ENCODE measurements at places on chromosomes 12 and 14.

- no peak for DNase-seq
These were observed 21.6 kb downstream of the ATF1 start for GRCh38 chr12:50785406-50786001.

DNA sequence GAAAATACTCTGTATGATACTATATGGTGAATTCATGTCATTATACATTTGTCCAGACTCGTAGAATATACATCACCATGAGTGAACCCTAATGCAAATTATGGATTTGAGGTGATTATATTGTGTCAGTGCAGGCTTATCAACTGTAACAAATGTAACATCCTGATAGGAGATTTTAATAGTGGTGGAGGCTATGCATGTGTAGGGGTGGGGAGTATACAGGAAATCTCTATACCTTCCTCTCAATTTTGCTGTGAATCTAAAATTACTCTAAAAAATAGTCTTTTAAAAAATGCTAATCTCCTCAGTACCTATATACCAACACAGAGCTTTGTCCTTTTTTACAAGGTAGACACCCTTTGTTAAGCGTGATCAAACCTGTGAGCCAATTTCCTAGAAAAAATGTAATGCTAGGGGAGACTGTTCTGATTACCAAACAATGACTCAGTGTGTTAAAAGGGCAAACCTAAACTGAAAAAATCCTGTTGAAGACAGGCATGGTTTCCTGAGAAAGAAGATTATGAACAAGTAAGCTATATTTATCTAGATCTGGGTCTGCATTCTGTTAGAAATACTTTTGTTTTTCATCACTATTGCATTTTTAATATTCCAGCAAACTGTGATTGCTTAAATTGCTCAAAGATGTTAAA lies 170.9 kb downstream of the DUSP6 start:
- DNase-seq = no peak

DNA sequence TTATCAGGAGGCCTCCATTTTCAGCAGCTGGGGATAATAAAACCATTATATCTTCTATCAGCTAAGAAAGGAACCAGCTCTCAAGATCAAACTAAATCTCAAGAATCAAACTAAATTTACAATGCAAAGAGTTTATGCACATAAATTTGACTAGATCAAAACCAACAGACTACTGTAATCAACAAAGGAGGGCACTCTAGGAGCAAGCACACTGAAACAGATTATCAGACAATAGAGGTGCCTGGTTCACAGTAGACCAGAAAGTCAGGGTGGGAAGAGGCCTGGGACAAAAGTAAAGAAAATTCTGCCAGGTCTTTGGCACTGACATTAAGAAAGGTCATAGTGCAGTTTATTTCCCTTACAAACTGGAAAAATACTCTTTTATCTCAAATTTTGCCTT lies 61.0 kb downstream of the HECTD4 start:
- DNase-seq = no peak

GRCh38 chr12:90512518-90512917 lies 442.5 kb downstream of the CCER1 start:
- no peak for DNase-seq

DNA sequence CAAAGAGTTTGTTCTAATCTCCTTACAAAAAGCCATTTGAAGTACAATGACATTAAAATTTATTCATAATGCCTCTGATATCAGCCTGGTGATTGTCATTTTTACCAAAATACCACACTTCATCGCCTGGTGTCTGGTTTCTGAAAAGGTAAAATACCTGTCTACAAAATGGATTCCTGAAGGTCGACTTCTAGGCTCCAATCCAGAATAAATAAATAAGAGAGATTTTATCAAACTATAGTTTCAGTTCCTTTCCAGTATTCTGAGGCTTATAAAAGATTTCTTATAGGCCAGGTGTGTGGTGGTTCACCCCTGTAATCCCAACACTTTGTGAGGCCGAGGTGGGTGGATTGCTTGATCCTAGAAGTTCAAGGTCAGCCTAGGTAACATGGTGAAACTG lies 340.7 kb downstream of the SLC16A7 start:
- DNase-seq = no peak

DNA sequence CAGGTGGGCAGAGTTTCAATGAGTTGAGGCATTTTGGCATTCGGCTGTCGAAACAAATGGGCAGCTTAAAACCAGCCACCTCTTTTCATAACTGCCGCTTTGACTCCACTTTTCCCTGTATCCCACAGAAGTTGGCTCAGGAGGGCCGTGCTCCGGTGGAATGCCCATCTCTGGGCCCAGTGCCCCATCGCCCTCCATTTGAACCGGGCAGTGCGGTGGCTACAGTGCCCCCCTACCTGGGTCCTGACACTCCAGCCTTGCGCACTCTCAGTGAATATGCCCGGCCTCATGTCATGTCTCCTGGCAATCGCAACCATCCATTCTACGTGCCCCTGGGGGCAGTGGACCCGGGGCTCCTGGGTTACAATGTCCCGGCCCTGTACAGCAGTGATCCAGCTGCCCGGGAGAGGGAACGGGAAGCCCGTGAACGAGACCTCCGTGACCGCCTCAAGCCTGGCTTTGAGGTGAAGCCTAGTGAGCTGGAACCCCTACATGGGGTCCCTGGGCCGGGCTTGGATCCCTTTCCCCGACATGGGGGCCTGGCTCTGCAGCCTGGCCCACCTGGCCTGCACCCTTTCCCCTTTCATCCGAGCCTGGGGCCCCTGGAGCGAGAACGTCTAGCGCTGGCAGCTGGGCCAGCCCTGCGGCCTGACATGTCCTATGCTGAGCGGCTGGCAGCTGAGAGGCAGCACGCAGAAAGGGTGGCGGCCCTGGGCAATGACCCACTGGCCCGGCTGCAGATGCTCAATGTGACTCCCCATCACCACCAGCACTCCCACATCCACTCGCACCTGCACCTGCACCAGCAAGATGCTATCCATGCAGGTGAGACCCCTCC lies 5.0 kb upstream of the RNU7-1 start:
- no peak for DNase-seq

- DNase-seq = no peak
These were observed 269.9 kb downstream of the RPL10L start for GRCh38 chr14:46381674-46382073.

GRCh38 chr12:50934981-50935807 lies 17.1 kb upstream of the HIGD1C start:
- no peak for DNase-seq

DNA sequence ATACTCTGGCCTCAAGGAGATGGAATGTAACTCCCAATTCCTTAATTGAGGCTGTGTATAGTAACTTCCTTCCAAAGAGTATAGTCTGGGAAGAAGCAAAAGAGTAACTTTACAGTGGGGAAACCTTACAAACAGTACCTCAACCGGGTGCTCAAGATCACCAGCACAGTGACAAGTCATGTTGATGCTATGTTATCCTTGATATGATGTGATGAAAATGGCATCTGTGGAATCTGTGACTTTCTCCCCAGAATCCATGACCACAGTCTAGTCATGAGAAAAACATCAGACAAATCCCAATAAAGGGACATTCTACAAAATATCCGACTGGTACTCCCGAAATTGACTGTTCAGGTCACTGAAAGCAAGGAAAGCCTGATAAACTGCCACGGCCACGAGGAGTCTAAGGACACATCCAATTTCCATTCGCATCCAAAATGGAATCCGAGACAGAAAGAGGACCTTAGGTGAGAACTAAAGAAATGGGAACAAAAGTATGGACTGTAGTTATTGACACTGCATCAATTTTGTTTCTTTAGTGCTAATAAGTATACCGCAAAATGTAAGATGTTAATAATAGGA lies 97.3 kb upstream of the FRMD6 start:
- DNase-seq = no peak

- DNase-seq = no peak
These were observed 183.0 kb downstream of the PHETA1 start for GRCh38 chr12:111185889-111186227.

GRCh38 chr12:131063960-131064359 lies 110.3 kb downstream of the ADGRD1 start:
- no peak for DNase-seq

- no peak for DNase-seq
These were observed 72.6 kb downstream of the PPM1H start for GRCh38 chr12:62862259-62862881.

- DNase-seq = no peak
These were observed 19.9 kb upstream of the MSI1 start for GRCh38 chr12:120388691-120389481.

DNA sequence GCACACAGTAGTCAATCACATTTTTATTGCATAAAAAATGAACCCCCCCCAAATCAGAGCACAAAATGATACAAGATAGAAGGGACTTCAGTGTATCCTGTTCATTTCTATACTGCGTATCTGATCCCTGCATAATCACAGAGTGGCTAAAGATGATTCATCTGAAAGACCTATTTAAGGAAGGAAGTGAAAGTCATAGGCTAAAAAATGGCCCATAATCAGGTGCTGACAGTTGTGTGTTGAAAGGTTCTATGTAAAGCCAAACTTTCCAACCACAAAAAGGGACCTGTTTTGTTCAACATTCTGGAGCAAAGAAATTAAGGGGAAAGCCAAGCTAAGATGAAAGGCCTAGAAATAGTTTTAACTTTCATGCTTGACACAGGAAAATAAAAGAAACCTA lies 147.8 kb upstream of the ATP2B1 start:
- DNase-seq = no peak

GRCh38 chr12:56332512-56333196 lies 1.1 kb downstream of the PAN2 start:
- DNase-seq = no peak

DNA sequence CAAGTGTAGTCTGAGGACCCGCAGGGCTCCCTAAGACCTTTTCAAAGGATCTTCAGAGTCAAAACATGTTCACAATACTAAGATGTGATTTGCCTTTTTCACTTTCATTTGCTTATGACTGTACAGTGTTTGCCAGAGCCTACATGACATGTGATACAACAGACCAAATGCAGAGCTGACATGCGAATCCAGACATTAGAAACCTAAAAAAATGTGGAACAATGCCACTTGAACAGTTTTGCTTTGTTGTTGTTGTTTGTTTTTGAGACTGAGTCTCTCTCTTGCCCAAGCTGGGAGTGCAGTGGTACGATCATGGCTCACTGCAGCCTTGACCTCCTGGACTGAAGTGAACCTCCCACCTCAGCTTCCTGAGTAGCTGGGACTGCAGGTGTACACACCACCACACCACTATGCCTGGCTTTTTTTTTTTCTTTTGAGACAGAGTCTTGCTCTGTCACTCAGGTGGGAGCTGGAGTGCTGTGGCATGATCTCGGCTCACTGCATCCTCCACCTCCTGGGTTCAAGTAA lies 5.3 kb upstream of the RAB35 start:
- no peak for DNase-seq

DNA sequence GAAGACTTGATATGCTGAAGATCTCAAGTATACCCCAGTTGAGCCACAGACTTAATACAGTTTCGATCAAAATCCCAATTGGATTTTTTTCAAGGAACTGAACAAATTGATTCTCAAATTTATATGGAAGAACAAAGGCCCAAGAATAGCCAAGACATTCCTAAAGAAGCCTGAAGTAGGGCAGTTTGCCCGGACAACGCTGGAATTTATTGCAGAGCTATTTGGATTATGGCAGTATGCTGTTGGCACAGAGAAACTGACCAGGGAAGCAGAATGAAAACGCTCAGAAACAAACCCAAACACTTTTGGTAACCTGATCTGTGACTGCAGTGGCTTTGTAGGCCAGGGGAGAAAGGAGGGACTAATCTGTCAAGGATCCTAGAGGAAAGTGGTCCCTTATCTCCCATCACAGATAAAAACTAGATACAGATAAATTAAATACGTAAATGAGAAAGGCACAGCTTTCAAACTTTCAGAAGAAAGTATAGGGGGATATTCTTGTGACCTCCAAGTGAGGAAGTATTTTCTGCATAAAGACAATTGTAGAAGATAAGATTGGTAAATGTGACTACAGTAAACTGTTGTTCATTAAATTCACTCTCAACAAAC lies 35.9 kb upstream of the GSC start:
- DNase-seq = no peak

GRCh38 chr12:108594-108993 lies 42.0 kb downstream of the IQSEC3 start:
- DNase-seq = no peak

GRCh38 chr12:97140355-97140754 lies 233.3 kb downstream of the NEDD1 start:
- DNase-seq = no peak

- DNase-seq = no peak
These were observed 49.0 kb downstream of the IFT43 start for GRCh38 chr14:76034566-76034965.

DNA sequence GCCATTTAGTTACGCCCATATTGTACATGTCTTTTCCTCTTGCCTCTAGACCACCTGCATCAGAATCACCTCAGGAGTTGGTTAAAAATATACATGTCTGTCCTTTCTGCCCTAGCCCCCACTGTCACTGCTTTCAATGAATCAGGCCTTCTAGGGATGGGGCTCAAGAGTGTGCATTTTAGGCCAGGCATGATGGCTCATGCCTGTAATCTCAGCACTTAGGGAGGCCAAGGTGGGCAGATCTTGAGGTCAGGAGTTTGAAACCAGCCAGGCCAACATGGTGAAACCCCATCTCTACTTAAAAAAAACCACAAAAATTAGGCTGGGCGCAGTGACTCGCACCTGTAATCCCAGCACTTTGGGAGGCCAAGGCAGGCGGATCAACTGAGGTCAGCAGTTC lies 13.6 kb upstream of the TMED10 start:
- no peak for DNase-seq

GRCh38 chr14:52043690-52044089 lies 25.2 kb downstream of the NID2 start:
- DNase-seq = peak; percentile 38

All from activated T-cell treated with anti-CD3 and anti-CD28 coated beads for 48 hours (primary cell).